WTC11 (cell line): ENCODE measurements at places on chromosomes 3 and 15. TPM values are rescaled to one million over a fixed set of nuclear protein-coding genes. Genes with fewer than 3 reads are reported as not detected.

- no peak for DNase-seq
Measured at GRCh38 chr3:62981962-62982361, 106.7 kb upstream of the CADPS start.

DNA sequence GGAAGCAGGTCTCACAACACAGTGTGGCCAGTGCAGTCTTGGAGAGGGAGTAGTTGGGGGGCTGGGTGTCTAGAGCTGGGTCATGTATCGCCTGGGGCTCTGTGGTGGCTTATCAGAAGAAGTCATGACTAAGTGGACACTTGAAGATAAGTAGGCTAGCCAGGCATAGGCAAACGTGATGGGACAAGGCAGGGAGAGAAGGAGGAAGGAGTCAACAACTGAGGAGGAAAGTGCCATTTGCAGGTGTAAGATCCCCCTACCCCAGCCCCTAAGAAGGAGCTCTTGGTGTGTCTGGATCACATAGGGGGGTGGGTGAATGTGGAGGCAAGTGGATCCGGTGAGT is 352.3 kb downstream of the LRTM1 start:
- DNase-seq: no peak

GRCh38 chr15:75360391-75360790 is 8.0 kb downstream of the MAN2C1 start:
- no peak for DNase-seq

DNA sequence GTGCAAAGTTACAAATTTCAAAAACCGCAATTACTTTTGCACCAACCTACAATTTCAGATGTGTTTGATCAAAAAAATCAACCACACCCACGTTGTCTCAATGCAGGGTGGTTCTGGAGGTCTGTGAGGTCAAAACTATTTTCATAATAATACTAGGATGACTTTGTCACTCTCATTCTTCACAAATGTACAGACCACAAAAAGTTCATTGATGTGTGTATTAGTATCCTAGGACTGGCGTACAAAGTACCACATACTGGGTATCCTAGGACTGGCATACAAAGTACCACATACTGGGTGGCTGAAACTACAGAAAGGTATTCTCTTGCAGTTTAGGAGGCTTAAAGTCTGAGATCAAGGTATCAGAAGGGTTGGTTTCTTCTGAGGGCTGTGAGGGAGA is 13.0 kb downstream of the SUCLG2 start:
- no peak for DNase-seq

- no peak for DNase-seq
Measured at GRCh38 chr3:181705086-181705480, 6.6 kb upstream of the SOX2 start.

- no peak for DNase-seq
Measured at GRCh38 chr15:42324308-42324707, 35.0 kb upstream of the CAPN3 start.

ST8SIA2 gene
- total RNA-seq: 1.8 to 2.9 TPM (median 2.2 TPM) in 3 replicates

FETUB gene
- total RNA-seq: not detected in 3 replicates

CPA3 gene
- total RNA-seq: not detected in 3 replicates
